Stimulated activated CD4-positive, alpha-beta T cell treated with anti-CD3 and anti-CD28 coated beads, Interleukin-4, amount 100 ng/mL, for 4 hours (primary cell): ENCODE measurements at places on chromosomes 12 and 14.

DNA sequence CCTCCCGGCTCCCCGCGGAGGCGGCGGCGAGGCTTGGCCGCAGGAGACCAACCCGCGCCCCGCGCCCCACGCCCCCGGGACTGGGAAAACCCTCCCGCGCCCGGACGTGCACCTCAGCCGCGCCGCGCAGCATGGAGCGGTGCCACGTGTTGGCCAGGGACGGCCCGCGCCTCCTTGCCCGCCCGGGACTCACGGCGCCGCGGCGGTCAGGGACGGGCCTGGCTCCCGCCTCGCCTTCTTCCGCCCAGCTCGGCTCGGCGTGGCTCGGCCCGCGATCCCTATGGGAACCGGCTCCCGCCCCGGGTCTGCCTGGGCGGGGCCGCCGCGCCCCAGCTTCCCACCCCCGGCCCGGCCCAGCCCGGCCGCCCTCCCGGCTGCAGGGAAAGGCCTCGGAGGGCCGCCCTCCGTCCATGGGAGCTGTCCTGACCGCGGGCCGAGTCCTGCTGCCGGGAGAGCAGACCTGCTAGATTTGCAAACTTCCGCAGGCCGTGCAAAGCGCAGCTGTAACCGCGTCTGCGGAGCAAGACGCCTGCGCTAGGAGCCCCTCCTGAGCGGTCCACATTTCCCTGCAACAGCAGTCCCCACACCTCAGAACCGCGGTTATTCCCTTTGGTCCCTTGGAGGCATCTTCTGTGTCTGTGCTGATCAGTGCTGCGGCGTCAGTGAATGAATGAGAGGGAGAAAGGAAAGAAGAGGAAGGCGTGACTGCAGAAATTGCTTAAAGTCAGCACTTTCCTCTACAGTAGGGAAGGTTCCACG is at the start of gene CDKL1:
Gene CDKL1, minus strand, starts transcription at position 251 of the 759 bp plus-strand sequence. CDS start 1,013 bp downstream, outside the sequence.
- peak; percentile 55 for DNase-seq

DNA sequence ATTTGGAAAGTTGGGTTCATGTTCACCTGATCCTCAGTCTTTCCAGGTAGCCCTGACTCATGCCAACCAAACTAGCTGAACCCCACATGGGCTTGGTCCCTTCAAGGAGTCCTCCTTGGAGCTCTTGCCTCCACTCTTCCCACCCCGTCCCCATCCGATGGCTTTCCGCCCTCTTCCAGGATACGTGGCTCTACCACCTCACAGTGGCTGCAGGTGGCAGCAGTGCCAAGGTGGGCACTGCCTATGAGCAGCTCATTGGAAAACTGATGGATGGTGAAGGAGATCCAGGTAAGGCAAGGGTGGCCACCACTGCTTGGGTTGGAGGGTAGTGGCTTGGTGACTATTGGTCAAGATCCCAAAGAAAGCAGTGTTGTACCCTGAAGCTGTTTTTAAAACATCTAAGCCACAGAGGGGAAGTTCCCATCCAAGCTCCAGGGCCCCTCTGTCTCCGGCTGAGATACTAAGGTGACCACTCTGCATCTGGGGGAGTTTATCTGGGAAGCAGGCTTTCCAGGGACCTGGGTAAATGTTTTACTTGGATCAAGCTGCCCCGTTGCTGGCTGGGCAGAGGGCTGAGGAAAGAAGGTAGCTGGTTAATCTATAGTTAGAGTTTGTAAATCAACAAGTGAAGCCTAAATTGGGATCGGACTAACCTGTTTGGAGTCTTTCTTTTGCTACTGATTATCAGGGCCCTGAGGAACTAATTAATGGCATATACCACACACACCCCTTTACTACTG is 23.7 kb downstream of the PIGH start:
- DNase-seq, result no peak

- no peak for DNase-seq
These were observed 33.3 kb downstream of the ACTN1 start for GRCh38 chr14:68945585-68946488.

DNA sequence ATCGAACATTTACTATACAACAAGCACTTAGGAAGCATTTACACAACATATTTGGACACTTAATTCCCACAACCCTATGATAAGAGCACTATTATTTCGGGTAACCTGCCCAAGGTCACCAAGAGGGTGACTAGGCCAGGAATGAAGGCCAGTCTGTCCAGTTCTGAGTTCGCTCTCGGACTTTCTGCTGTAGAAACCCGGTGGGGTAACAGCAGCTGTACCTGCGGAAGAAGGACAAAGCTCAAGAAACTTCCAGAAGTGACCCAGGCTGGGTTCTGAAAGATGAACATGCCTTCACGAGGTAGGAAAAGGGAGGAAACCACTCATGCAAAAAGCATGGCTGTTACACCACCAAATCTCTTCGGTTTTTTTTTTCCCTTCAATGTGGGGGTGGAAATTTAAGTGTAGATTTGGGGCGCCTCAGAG is 10.8 kb downstream of the PLA2G1B start:
- no peak for DNase-seq

DNA sequence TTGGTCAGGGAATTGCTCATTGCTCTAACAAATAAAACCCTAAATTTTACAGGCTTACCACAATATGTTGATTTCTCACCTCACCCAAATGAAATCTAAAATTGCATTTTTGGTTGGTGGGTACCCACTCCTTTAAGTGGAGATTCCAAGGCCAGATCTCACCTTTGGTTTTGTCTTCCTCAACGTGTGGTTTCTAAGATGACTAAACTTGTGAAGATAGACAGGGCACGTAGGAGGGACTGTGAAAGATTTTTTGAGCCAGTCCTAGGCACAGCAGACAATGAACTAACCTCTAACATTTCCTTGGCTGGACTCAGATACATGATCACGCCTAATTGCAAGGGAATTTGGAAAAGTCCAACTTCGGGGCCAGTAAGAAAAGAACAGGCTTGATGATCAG is 1003.9 kb downstream of the FLRT2 start:
- no peak for DNase-seq

GRCh38 chr12:58537278-58537677 is 383.0 kb downstream of the LRIG3 start:
- no peak for DNase-seq

- DNase-seq, result no peak
These were observed 503.7 kb downstream of the SLC6A15 start for GRCh38 chr12:84408936-84409335.

- no peak for DNase-seq
These were observed 80.7 kb downstream of the IGF1 start for GRCh38 chr12:102399653-102400052.

DNA sequence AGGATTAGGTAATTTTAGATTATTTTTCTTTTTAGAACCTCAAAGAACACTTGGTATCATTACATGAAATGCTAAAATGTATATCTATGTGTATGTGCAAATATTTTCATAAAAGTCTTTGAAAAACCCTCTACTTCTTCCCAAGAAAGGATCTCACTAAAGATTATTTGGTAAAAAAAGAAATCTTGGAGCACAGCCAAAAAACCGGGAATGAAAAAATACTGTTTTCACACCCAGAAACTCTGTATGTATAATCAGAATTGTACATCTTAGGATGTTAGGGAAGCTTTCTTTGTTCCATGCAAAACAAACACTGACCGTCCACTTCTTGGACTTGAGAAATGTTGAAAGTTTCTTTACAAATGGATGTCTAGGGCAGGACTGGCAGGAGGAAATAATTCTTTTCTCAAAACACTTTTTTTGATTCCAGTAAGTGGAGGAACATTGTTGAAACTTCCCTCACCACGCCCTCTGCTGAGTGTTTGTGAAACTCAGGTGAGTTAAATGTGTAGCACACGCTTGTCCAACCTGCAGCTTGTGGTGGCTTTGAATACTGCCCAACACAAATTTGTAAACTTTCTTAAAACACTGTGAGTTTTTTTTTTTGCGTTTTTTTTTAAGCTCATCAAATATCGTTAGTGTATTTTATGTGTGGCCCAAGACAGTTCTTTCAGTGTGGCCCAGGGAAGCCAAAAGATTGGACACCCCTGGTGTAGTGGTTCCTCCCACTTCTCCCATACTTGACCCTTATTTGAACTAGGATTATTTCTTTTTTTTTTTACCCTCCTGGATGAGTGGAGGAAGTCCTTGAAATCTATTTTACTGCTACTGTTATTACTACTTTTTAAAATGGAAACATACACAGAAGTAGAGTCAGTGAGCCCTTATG is 26.6 kb downstream of the FBXO34 start:
- DNase-seq, result no peak

DNA sequence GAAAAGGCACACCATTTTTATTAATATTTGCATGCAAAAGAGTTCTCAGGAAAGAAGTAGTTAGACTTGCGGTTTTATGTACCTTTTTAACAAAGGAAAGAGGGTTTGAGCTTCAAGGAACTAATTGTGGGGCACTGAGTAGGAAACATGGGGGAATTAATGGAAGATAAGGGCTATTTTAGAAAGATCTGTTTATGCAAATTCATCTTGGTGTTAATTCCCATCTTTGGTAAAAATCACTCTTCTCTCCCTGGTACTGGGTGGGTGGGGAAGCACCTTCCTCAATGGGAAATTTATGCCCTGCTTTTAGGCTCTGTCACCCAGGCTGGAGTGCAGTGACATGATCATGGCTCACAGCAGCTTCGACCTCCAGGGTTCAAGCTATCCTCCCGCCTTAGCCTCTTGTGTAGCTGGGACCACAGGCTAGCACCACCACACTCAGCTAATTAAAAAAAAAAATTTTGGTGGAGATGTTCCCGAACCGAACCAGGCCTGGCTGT is 30.1 kb upstream of the RESF1 start:
- peak; percentile 7 for DNase-seq

DNA sequence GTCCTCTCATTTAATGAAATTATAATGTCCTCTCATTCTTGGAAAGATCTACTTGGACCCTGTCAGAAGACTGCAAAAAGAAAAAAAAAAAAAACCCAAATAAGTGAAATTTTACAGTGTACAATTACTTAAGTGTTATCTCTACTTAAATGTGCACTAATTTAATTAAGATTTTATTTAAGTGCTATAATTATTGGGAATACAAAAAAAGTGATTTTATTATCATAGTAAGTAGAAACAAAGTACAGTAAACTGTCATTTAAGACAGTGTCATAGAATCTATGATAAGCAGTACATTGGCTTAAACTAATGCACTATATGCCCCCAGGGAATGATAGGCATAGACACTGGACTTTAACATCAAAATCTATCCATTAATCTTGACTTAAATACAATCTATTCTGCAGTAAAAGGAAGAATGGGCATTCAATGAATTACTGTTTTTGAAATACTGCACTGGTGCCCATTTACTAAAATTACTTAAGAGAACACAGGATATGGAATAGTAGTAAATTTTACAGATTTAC is 23.3 kb downstream of the INSM2 start:
- no peak for DNase-seq

DNA sequence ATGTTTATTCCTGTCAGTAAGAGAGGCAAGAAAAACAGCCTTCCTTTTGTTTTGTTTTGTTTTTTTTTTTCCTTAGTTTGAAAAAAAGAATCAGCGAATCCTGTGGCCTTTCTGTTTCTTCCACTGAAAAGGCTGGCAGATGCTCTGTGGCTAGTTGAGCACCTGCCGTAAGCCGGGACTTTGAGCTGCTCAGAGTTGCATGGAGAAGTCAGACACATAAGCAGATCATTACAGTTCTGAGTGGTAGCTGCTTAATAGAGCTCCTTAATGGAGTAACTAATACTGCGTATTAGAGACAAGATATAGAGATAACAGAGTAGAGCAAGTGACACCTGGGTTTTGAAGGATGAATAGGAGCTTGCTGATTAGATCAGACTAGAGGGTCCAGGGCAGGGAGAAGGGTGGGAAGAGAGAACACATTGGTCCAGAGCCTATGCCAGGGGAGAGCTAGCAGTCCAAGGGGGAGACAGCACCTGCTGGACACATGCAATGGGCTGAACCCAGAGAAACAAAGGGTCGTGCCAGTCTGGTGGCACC is 129.4 kb downstream of the TSPAN9 start:
- DNase-seq, result no peak

GRCh38 chr12:29204521-29204920 is 55.4 kb downstream of the FAR2 start:
- DNase-seq, result no peak

GRCh38 chr14:81729622-81730021 is 196.0 kb upstream of the SEL1L start:
- no peak for DNase-seq

- DNase-seq, result no peak
These were observed 17.8 kb upstream of the GAS2L3 start for GRCh38 chr12:100555722-100556121.

DNA sequence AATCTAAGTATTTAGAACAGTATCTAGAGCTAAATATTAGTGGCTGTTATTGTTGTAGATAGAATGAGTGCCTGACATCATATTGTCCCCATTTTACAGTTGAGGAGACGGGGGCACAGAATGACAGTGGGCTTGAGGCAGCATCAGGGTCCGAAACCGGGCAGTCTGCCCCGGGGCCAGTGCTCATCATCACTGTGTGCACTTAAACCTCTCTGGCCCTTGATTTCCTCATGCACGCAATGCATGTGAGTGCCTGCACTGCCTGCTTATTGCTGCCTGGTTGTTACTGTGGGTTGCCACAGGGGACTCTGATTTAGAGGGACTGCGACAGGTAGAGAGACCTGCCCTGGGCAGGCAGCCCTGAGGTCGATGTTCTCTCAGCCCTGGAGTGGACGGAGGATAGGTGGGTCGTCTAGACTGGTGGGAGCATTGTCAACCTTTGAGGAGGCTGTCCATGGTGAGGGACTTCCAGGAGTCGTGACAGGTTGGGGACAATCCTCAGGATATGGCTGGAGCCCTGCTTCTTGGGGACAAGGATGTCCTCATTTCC is 9.8 kb downstream of the ACVRL1 start:
- no peak for DNase-seq

DNA sequence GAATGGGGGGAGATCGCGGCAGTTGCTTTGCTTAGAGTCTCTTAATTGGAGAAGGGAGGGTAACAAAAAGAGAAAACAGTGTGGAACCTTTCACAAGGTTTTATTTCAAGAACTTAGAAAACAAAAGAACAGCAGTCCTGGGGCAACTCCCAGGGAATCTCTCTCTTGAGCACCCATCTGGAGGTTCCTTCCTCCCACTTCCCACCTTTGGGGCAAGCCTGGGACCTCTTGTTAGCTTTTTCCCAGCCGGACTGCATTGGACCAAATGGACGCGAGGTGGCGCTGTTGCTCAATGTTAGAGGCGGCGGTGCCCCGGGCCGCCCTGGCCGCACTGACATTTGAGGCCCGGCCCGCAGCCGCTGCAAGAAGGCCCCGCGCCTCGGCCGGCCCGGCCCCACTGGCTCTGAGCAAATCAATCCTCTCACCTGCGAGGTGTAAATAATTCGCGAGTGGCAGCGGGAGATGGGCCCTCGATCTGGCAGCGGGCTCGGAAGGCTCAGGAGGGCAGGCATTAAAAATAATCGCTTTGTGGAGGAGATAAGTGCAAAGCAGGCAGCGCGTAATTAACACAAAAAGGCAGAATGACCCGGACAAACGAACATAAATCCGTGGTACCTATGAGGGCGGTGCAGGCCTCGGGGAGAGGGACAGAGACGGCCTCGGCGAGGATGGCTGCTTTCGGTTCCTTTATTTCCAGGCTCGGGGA is 2.8 kb upstream of the HOXC8 start:
- DNase-seq, result peak; percentile 69

DNA sequence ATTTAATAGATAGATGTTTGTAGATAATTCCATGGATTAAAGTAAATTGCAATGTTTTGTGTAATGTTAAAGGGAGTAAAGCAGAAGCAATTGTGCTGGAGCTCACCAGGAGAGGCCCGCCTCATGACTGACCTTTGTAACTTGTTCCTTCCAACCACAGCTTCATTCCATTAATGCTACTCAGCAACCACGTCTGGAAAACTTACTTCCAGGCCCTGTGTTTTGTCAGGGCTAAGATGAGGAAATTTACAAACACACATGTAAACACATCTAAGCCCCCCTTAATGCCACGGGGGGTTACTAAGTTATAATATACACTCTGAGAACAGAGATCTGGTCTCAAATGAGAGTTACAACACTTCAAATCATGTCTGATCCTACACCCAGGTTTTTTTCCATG is 12.4 kb downstream of the LUM start:
- DNase-seq, result no peak
